Activated naive CD4-positive, alpha-beta T cell treated with anti-CD3 and anti-CD28 coated beads, Interleukin-2, amount 50 U/mL, for 72 hours (primary cell): ENCODE measurements at places on chromosomes 3 and 15. TPM values are rescaled to one million over a fixed set of nuclear protein-coding genes. Genes with fewer than 3 reads are reported as not detected.

NDN gene
- total RNA-seq, result 1.6 TPM

PLA2G4E gene
- total RNA-seq, result not detected

MTHFS gene
- 23.4 TPM for total RNA-seq

CYP8B1 gene
- not detected for total RNA-seq

GASK1A gene
- total RNA-seq, result not detected

POLR2H gene
- 177 TPM for total RNA-seq

SERPINI2 gene
- total RNA-seq, result not detected

BTBD1 gene
- total RNA-seq, result 64.7 TPM

SLC6A20 gene
- not detected for total RNA-seq

ZNF106 gene
- 58.5 TPM for total RNA-seq

BOC gene
- not detected for total RNA-seq

NPAP1 gene
- not detected for total RNA-seq

LSMEM2 gene
- total RNA-seq, result not detected

RTP3 gene
- not detected for total RNA-seq

NR2E3 gene
- not detected for total RNA-seq

CCRL2 gene
- 1.4 TPM for total RNA-seq

ECE2 gene
- 0.18 TPM for total RNA-seq

ARL14 gene
- not detected for total RNA-seq

SLC9C1 gene
- not detected for total RNA-seq

SLC15A2 gene
- 8.3 TPM for total RNA-seq

PCLAF gene
- 115 TPM for total RNA-seq

SLC22A13 gene
- total RNA-seq, result 0.11 TPM

FEZF2 gene
- total RNA-seq, result not detected

ROBO2 gene
- total RNA-seq, result not detected

RAF1 gene
- total RNA-seq, result 97.0 TPM

FRMD5 gene
- 2.8 TPM for total RNA-seq

NISCH gene
- total RNA-seq, result 79.7 TPM

BNC1 gene
- not detected for total RNA-seq

C2CD4A gene
- total RNA-seq, result 0.20 TPM

DPP8 gene
- total RNA-seq, result 35.9 TPM

MYO5C gene
- 1.0 TPM for total RNA-seq

CATSPER2 gene
- 8.1 TPM for total RNA-seq

MUSTN1 gene
- 3.6 TPM for total RNA-seq

KBTBD13 gene
- not detected for total RNA-seq

MKRN2OS gene
- not detected for total RNA-seq

SCN11A gene
- 0.21 TPM for total RNA-seq

GOLGA8J gene
- total RNA-seq, result 0.41 TPM

HESX1 gene
- 1.5 TPM for total RNA-seq

PLD1 gene
- total RNA-seq, result 0.32 TPM

ANKUB1 gene
- total RNA-seq, result not detected

ANKRD63 gene
- total RNA-seq, result not detected
